ENCODE measurements at places on chromosomes 1 and 21.

DNA sequence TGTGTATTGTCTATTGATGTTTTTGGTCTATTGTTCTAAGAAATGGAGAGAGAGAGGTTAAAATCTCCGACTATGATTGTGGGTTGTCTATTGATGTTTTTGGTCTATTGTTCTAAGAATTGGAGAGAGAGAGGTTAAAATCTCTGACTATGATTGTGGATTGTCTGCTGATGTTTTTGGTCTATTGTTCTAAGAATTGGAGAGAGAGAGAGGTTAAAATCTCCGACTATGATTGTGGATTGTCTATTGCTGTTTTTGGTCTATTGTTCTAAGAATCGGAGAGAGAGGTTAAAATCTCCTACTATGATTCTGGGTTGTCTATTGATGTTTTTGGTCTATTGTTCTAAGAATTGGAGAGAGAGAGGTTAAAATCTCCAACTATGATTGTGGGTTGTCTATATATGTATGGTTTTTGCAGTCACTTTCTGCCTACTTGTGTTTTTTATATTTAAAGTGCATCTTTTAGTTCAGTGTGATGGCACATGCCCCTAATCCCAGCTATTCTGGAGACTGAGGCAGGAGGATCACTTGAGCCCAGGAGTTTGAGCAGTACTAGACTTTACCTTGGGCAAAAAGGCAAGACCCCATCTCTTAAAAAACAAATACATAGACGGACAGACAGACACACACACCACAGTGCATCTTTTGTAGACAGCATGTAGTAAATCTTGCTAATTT lies 16.2 kb downstream of the C1orf159 start:
- no peak for DNase-seq

DNA sequence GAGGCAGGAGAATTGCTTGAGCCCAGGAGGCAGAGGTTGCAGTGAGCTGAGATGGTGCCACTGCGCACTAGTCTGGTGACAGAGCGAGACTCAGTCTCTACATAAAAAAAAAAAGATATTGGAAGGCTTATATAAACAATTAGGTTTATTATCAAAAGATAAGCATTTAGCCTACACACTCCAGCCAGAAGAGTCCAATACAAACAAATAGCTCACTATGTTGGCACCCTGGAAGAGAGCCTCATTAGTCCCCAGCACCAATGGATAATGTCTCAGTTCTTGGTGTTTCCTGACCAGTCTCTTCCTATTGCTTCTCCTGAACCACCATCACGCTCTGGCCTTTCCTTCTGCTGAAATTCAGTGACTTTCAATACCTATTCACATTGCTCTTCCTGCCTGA lies 48.6 kb upstream of the ATP1A1 start:
- DNase-seq = no peak

DNA sequence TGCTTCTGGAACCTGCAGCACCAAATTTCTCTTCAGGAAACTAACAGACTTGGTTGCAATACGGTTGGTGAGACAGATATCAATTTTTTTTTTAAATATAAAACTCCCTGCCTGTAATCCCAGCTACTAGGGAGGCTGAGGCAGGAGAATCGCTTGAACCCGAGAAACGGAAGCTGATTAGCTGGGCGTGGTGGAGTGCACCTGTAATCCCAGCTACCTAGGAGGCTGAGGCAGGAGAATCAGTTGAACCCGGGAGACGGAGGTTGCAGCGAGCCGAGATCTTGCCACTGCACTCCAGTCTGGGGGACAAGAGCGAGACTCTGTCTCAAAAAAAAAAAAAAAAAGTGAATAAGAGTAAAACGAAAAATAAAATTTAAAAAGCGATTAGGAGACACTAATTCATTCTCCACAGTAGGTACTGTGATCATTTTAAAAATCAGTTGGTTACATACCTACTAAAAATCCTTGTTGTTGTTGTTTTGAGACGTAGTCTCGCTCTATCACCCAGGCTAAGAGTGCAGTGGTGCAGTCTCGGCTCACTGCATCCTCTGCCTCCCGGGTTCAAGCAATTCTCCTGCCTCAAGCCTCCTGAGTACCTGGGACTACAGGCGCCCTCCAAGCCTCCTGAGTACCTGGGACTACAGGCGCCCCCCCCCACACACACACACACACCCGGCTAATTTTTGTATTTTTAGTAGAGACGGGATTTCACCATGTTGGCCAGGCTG lies 796 bp upstream of the RBM8A start:
- DNase-seq = no peak

DNA sequence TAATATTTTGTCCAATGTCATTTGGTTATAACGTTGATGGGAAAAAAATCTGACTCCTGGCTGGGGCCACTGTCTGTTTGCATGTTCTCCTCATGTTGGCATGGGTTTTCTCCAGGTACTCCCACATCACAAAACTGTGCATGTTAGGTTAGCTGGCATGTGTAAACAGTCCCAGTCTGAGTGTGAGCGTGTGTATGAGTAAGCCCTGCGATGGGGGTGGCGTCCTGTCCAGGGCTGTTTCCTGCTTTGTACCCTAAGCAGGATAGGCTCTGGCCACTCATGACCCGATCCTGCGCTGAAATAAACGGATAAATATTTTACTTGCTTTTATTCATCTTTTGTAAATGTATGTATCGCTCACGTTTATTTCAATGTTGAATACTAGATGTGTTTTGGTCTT lies 13.5 kb downstream of the EFCAB14 start:
- DNase-seq = no peak

DNA sequence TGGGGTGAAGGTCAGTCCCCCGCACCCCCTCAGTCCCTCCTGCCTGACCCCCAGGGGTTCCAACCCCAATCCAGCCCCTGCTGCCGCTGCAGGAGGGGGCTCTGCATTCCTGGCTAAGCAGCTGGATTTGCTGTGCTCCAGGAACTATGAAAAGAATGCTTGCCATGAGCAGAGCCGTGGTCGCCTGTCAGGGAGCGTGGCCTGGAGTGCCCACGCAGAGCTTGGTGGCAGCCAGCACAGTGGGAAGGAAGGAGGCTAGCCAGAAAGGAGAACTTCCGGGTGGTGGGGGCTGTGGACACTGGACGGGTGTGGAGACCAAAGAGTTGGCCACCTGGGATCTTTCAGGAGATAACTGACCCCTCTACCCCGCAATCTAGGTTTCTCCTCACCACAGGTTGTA lies 5.6 kb downstream of the COL8A2 start:
- no peak for DNase-seq

DNA sequence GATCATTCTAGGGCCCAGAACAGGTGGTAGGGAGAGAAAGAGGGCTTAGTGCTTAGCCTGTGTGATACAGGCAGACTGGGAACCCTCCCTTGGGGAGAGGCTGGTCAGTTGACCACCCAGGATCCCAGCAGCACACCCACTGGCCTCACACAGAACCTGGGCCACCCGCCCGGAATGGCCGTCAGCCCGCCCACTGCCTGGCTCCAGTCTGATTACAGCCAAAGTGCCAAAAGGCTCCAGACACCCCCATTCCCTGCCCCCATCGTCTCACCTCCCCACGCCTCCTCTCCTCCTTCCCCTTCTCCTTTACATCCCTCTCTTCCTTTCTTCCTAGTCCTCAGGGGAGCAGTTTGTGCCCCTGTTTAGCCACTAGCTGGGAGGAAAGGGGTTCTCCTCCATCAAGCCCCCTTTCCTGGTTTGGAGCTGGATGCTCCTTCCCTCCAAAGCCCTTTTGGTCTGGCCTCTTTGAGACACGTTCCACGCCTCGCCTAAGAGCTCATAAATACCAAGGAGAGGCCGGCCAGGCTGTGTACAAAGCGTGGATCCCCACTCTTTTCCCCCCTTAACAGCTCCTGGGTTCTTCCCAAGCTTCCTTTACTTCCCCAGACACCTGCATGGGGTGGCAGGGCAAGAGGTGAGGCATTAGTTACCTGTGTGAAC lies 4.6 kb upstream of the WNT2B start:
- no peak for DNase-seq

DNA sequence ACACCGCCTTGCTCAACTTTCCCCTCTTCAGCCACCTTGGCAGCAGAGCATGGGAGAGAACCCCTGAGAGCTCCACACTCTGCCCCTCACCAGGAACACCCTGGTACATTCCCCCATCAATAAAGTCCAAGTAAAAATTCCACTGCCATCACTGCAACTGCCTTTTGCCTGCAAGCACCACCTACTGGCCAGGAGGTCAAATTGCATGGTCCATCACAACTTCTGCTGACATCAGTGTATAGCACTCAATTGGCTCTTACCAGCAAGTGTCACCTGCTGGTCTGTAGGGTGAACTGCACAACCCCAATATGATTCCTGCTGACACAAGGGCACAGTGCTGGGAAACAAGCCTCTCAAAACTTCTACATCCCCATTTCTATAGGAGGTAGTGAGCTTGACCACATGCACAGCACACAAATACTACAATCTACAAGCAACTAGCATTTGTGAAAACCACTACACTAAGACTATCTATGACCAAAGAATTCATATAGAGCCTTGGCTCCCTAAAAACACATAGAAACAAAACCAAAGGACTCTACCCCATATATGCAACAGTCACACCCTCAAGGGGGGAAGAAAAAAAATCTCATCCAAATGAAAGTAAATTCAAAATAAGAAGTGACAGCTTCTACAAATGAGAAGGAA lies 69.2 kb downstream of the FASLG start:
- peak; percentile 73 for DNase-seq

- DNase-seq = no peak
Observed at GRCh38 chr1:51497340-51497739, 21.7 kb downstream of the EPS15 start.

DNA sequence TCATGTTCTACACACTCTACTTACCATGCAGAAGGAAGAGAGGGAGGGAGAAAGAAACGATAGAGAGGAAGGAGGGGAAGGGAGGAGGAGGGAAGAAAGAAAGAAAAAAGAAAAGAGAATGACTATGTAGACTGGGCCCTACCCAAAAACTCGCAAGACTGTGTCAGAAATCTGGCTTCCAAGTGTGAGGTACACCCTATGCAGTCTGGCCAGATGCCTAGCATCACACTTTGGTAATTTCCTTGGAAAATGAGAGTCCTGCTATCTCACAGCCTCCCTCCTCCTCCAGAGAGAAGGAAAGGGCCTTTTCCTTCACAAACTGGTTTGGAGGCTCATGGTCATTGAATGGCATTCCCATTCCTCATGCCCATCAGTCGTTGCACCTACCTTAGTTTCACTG lies 86.4 kb upstream of the LRRC8D start:
- no peak for DNase-seq
